ENCODE measurements at places on chromosomes 2 and 18.
A peak's percentile ranks its signal among the peaks of the same experiment; 100 is the strongest.

- no peak for DNase-seq
Measured at GRCh38 chr2:152861349-152861942, 143.0 kb downstream of the ARL6IP6 start.

GRCh38 chr2:24238158-24238557, 63.3 kb downstream of the FAM228A start:
- DNase-seq = no peak

- DNase-seq = no peak
Measured at GRCh38 chr2:203383038-203383437, 54.8 kb downstream of the ABI2 start.

DNA sequence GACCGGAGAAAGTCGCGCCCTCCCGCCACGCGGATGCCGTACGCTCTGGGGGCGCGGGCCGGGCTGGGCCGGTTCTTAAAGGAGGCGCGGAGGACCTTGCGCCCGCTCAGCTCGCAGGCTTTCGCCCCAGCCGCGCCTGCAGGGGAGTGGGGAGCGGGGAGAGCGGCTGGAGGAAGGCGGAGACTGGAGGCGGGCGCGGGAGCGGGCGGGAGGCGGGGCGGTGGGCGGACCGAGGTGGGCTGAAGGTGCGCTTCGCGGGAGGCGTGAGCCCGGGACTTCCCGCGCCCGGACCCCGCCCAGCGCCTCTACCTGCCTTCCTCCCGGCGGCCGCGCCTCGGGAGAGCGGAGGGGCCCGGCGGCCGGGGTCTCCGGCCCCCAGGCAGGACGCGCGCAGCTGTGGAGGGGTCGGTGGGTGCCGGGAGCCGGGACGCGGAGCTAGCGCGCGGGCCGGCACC, at the start of gene ADRA2B:
TSS of gene ADRA2B (minus strand) at position 148 of the 455 bp plus-strand sequence. CDS start 422 bp downstream, outside the sequence.
- peak; percentile 65 for DNase-seq

- DNase-seq = no peak
Measured at GRCh38 chr2:213079756-213080155, 71.7 kb downstream of the IKZF2 start.

- DNase-seq = no peak
Measured at GRCh38 chr2:144414324-144414845, 105.5 kb downstream of the ZEB2 start.

GRCh38 chr18:77004555-77005380, 127.8 kb downstream of the MBP start:
- no peak for DNase-seq

DNA sequence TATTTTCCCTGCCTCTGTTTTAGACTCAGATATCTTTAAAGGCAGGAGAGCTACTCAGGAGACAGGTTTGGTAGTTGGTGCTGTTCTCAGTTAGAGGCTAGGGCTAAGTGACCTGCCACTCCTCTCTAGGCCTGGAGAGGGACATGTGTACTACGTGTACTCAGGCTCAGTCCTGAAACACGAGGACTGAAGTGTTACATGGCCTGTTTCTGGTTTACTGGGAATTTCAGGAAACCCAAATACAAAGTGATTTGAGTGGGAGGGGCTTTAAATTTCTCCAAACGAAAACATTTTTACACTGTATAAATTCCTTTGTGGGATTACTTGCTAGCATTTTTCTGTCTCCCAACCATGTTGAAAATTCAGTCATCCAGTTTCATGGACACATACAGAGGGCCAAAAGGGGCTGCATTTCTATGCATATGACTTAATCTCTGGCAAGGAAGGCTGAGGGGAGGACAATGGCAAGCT, 343.3 kb downstream of the CYP26B1 start:
- DNase-seq = no peak

GRCh38 chr2:234952270-234953115, 676 bp downstream of the SH3BP4 start:
- no peak for DNase-seq

- DNase-seq = no peak
Measured at GRCh38 chr2:127414638-127415592, 3.3 kb upstream of the PROC start.

- DNase-seq = no peak
Measured at GRCh38 chr2:10497797-10498251, 49.7 kb upstream of the ODC1 start.

DNA sequence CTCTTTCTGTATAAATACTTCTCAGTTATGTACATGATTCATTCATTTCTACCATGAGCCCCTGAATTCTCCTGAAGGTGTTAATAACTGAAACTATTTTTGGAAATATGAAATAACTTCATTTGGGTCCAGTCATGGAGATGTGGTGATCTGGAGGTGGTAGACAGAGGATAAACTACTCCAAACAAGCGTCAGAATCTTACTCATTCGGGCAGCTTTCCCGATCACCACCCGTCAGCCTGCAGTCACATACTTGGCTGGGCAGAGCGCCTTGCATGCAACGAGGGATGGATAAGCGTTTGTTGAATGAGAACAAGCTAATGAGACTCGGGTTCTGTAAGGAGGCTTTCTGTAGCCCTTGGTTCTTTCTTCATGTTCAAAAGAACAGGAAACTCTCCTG, 222.7 kb downstream of the CD226 start:
- DNase-seq = no peak

GRCh38 chr18:32321826-32322225, 132.0 kb downstream of the MEP1B start:
- no peak for DNase-seq

GRCh38 chr18:36301884-36302283, 4.4 kb downstream of the FHOD3 start:
- DNase-seq = no peak

- peak; percentile 67 for DNase-seq
Measured at GRCh38 chr2:232689152-232689910, 7.8 kb upstream of the GIGYF2 start.

GRCh38 chr2:112493858-112494648, 12.1 kb downstream of the TTL start:
- no peak for DNase-seq

GRCh38 chr2:114442510-114442909, at the start of gene DPP10:
TSS of gene DPP10 (plus strand) at chr2:114442641.
- peak; percentile 63 for DNase-seq

GRCh38 chr18:26456070-26456491, 92.3 kb downstream of the KCTD1 start:
- no peak for DNase-seq

- no peak for DNase-seq
Measured at GRCh38 chr2:106534471-106534870, 47.3 kb downstream of the CD8B2 start.

- DNase-seq = no peak
Measured at GRCh38 chr2:226337941-226338600, 461.5 kb downstream of the IRS1 start.

GRCh38 chr18:41370740-41371139, 584.3 kb upstream of the PIK3C3 start:
- peak; percentile 73 for DNase-seq

DNA sequence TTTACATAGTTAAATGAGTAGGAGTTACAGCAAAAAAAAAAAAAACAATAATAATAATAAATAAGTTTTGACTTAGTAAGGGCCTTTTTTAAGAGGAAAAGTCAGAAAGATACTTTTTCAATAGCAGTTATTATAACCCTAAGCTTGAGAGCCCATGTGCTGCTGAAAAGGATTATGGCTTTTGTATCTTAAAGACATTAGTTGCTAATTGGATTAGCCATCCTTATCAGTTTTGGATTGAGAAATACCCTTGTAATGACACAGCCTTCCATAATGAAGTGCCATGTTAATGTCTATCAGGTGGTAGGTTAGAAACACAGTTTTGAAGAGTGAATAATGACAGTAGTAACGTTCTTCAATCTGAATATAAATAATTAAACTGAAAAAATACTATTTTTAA, 554.0 kb downstream of the RIT2 start:
- no peak for DNase-seq

GRCh38 chr18:33316146-33316587, 124.4 kb downstream of the CCDC178 start:
- no peak for DNase-seq

GRCh38 chr2:126907671-126908070, 9.0 kb downstream of the TEX51 start:
- DNase-seq = no peak

- DNase-seq = peak; percentile 49
Measured at GRCh38 chr2:219344751-219345430, 12.3 kb upstream of the RESP18 start.

- DNase-seq = no peak
Measured at GRCh38 chr2:6297238-6297637, 568.5 kb downstream of the CMPK2 start.

DNA sequence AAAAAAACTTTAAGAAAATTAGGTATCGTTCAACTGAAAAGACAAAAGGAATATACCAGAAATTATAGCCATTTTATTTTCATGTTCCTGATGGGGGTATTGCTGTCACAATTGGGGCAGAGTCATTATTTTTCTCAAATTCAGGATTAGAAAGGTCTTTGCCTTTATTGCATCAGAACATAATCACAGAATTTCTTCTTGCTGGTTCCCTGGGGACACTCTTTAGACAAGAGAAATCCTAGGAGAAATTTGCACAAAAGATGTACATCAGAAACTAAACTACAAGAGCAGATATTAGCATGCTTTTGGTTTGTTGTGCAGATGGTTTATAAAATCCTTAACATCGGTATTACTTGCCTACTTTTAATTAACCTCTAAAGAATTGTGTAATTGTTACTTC, 103.2 kb downstream of the NCOA1 start:
- no peak for DNase-seq

DNA sequence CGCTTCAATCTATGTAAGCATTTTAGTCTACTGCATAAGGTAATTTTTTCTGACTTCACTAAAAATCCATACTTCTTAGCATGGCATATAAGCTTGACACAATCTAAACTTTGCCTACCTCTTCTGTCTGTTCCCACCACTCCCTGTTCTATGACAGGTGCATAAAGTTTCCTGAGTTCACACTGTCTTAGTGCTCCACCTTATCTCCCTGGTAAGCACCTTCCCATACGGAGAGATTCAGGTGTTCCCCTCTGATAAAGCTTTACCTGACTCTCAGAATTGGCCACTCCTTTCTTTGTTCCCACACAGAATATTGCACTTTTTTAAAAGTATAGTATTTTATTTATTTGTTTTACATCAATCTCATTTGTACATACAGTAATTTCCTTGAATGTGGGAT, 16.8 kb upstream of the ITGA4 start:
- no peak for DNase-seq

- no peak for DNase-seq
Measured at GRCh38 chr2:14330884-14331283, 301.6 kb upstream of the LRATD1 start.

DNA sequence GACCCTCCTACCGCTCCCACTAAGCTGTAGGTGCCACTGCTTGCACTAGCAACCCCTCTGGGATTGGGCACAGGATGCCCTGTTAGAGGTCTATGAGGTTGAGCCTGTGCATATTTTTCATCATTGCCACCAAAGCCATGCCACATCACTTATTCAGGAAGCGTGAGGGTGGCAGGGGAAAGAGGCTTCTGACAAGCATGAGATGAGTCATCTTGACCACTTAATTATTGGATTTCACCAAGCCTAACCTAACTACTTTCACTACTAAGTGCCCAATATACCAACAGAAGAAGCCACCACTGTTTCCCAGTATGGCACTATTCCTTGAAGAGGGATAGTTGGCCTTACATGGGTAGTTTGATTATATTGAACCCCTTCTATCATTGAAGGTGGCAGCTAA, 181.3 kb upstream of the EPHA4 start:
- no peak for DNase-seq

- DNase-seq = peak; percentile 44
Measured at GRCh38 chr2:191552066-191552465, 125.9 kb upstream of the NABP1 start.

DNA sequence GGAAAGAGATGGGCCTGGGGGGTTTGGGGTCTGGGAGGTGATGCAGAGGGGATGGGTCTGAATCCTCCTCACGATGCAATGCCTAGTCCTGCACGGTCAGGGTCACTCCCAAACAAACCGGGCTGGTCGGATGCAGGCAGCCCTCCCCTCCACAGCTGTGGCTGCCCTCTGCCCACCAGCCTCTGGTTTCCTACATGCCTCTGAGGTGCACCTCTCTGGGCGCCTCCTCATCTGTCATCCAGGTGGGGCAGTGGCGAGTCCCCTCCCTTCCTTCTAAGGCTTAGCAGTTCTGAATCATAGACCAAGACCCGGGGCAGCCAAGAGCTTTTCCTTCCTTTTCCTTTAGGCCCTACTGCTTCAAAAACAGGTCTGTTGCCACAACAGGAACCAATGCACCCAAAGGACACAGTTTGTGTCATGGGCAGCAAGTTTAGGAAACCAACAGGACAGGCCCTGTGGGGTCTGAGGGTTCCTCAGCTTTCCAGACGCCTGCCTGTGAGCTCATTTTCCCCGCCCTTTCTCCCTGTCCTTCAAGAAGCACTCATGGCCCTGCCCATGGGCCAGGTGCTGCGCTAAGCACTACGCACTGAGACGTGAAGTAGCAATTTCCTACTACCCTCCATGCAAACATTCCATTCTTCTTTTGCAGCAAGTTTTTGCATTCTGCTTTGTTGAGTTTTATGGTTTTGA, 6.5 kb upstream of the MAL start:
- DNase-seq = no peak

GRCh38 chr18:22391407-22392345, 26.0 kb downstream of the CTAGE1 start:
- no peak for DNase-seq

DNA sequence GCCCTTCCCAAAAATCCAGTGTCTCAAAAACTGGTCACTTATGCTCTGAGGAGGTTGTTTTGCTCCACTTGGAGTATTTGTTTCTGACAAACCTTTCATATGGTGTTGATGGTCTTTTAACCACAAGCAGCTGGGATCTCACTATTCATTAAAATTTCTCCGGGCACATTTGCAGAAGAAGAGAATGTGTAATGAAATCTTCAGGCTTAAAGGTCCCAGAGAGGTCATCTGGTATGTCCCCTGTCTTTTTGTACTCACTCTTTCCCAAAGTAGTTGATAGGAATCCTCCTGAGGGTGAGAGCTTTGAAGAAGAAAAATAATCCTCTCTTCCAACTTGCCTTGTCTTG, 430.8 kb downstream of the SETBP1 start:
- DNase-seq = no peak

GRCh38 chr2:212424082-212424481, 114.5 kb downstream of the ERBB4 start:
- no peak for DNase-seq

- no peak for DNase-seq
Measured at GRCh38 chr2:238563551-238563950, 136.8 kb downstream of the ASB1 start.

DNA sequence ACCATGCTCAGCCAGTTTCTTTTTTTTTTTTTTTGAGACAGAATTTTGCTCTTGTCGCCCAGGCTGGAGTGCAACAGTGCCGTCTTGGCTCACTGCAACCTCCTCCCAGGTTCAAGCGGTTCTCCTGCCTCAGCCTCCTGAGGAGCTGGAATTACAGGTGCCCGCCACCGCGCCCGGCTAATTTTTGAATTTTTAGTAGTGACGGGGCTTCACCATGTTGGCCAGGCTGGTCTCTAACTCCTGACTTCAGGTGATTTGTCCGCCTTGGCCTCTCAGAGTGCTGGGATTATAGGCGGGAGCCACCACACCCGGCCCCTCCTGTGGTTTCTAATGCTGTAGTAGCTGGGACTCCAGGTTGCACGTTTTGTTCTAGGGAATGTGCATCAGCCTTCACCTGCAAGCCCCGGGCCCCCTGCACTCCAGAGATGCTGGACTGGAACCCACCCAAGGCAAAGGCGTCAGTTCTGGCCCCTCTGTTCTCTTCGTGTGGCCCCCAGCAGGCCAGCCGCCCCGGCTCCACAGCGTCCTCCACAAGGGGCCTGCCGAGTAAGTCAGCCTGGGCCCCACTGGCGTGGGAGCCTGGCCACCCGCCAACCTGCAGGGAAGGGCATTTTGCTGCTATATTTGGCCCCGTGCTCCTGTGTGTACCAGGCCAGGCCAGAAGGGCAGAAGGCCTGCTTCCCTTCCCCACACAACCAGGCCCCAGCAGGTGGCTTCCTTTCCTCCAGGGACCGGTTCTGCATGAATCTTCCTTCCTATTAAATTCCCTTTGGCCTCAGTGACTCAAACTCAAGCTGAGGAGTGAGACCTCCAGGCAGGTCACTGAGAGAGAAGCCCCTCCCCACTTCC, 25.7 kb upstream of the B3GNT7 start:
- no peak for DNase-seq

Data from brain (organoid and tissue), 16 donors.